A673 (cell line): ENCODE measurements at places on chromosomes 1 and 21.

GRCh38 chr21:16608209-16608830 is 878.5 kb downstream of the USP25 start:
- no peak for DNase-seq

DNA sequence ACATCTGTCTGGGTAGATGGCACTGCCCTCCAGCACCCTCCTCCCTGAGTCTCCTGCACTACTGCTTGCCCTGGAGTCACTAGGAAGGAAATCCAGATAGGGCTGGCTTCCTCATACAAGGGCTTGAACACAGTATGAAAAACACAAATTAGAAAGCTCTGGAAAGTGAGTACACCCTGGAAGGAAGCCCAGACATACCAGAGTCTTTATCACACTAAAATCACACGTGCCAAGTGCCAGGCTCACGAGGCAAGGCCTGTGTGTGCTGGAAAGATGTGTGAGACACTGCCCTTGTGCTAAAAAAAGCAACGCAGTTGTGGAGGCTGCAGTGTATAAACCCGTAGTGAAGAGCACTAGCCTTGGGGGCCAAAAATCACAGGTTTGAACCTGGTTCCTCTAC is 28.3 kb upstream of the S100A7 start:
- DNase-seq = no peak

GRCh38 chr1:41726899-41727748 is 191.6 kb downstream of the HIVEP3 start:
- no peak for DNase-seq

DNA sequence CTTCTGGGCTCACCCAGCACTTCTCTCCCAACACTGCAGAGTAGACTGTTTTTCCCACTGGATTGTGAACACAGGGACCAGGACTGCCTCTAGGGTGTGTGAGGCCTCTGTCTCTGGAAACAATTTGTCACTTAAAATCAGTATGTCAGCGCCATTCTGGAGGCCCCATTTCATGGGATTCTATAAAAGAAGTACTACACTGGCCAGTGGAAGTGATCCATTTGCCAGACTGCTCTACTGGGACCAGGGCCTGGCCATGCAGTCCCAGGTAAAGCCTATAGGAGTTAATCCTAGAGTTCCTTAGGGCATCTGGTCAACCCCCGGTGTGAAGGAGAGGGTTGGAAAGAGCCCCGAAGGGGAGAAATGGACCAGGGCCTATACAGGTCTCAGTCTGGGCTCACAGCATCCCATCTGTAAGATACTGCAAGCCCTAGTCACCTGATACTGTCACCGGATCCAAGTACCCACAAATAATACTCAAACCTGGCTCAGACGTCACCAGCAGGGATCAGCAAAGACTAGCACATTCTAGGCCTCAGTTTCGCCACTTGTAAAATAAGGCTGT is 245.0 kb downstream of the FOXD2 start:
- no peak for DNase-seq

- no peak for DNase-seq
Measured at GRCh38 chr1:39980555-39981313, 25.8 kb downstream of the MFSD2A start.

DNA sequence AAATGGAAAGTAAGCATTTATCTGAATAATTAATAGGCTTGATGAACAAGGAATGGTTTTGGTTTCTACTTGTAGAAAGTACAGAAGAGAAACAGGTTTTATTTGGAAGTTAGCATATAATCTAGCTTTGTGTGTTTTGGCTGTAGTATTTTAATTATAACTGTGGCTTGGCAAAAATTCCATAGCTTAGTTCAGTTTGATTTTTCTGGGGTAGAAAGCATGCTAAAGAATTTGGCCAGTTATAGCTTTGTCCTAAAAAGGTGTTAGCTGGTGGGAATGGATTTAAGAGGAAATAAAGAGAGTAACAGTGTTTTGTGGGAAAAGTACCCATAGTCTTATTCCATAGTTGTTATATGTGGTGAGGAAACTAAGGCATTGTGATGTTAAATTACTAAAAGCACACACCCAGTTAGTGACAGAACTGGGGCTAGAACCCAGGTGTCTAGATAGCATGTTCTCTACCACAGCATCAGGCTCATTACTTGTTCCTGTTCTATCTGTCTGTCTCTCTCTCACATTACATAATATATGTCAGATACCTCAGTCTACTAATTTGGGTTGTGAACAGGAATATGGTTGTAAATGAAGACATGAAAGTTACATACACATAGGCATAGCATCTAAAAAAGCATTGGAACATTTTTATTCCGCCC is 55.0 kb downstream of the MPZL1 start:
- no peak for DNase-seq

DNA sequence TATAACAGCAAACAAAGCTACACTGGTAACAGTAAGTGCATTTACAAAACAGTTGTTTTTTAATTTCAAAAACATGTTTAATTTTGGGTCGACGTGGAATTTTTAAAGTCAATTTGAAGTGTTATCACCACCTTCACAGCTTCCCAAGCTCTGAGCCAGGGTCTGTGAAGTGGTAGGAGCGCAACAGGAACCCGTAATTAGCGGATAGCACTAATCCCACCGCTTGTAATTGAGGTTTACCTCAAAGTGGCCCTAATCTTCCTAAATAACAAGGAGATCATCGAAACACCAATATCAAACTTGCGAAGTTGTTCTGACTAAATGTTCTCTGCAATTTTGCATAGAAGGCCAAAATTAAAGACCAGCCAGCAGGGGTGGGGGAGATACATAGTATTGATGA is 18.8 kb downstream of the LBR start:
- no peak for DNase-seq

GRCh38 chr1:77273891-77274290 is 7.9 kb upstream of the AK5 start:
- no peak for DNase-seq

- DNase-seq = no peak
Measured at GRCh38 chr1:179310721-179311120, 17.1 kb downstream of the SOAT1 start.

DNA sequence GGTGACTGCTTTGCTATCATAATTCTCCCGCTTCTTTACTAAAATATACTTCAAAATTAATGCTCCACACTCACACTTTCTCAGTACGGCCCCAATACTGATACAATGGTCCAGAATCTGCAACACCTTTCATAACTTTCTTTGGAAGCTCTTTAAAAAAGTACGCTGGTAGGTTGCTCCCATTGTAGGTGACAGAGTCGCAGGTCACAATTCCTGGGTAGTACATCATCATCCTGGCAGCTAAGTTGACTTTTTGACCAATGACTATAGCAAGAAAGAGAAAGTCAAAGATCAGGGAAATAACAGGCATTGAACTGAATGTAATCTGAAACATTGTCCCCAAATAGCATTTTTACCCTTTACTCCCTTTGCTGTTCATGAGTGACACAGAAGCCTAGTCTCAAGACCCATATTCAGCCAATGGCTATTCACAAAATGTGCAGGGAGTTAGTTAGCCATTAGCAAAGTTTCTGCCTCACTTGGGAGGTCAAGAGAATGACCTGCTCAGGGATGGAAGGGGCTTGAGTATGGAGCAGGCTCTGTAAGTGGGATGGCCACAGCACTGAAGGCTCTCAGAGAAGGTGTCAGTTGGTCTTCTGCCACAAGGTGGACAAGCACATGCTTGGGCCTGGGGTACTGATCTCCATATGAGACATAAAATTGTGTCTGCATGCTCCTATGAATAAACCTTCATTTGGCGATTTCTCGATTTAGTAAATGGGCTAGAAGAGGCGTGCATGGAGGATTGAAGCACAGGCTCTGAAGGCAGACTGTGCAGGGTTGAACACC is 35.4 kb downstream of the ADCY10 start:
- no peak for DNase-seq
